ENCODE measurements at places on chromosomes 2 and 18. TPM values are rescaled to one million over a fixed set of nuclear protein-coding genes. Genes with fewer than 3 reads are reported as not detected.

DNA sequence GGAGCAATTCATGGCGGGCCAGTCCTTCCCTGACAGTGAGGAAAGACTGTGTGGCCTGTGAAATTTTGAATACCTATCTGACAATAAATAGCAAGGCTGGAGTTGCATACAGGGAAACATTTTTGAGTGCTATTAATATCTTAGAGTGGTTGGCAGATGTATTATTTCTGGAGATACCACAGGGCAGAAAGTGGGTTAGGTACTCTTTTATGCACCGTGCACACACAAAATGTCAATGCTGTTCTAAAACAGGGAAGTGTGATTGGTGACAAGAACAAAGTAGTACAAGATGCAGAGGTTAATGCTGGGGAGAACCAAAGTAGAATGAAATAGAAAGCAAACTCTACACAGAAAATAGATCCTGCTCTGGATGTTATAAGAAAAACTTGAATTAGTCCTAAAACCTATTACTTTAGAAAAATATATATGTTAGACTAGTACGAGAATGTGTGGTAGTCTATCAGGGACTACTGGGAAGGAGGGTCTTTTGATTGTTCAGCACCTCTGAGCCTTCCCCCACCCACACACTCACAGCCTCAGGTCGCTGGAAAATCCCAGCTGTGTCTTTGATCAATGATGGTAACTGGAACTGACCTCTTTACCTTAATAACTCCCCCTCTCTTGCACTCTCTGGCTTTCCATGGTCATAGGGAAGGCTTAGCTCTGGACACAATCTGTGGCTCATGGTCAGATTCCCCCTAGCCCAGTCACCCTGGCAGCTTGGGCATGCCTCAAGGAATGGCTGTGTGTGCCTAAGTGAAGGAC lies 58.2 kb downstream of the SERPINB8 start:
- no peak overlapping the region for H3K27ac ChIP-seq
- no peak for DNase-seq
- H3K36me3 ChIP-seq: no peaks in the 10 kb centered on the region
- H3K4me3 ChIP-seq: no peak overlapping the region

DNA sequence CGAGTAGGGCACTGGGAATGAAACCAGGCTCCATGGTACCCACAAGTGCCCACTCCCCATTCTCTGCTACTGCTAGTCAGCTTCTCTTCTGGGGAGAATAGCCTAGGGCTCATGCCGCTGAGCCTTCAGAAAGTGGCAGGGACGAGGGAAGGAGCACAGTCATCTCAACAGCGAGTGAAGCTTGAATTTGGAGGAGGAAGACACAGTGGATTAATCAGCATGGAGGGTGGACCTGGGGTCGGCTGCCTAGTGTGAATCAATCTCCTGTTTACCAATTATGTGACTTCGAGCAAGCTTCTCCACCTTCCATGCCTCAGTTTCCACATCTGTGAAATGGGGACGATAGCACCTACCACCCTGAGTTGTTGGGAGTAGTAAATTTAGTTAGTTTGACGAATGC lies 157.0 kb downstream of the SEPTIN10 start:
- H3K4me1 ChIP-seq: no peaks in the 10 kb centered on the region
- H3K27ac ChIP-seq: no peak overlapping the region
- H3K36me3 ChIP-seq: no peaks in the 10 kb centered on the region
- H3K4me3 ChIP-seq: no peak overlapping the region

DNA sequence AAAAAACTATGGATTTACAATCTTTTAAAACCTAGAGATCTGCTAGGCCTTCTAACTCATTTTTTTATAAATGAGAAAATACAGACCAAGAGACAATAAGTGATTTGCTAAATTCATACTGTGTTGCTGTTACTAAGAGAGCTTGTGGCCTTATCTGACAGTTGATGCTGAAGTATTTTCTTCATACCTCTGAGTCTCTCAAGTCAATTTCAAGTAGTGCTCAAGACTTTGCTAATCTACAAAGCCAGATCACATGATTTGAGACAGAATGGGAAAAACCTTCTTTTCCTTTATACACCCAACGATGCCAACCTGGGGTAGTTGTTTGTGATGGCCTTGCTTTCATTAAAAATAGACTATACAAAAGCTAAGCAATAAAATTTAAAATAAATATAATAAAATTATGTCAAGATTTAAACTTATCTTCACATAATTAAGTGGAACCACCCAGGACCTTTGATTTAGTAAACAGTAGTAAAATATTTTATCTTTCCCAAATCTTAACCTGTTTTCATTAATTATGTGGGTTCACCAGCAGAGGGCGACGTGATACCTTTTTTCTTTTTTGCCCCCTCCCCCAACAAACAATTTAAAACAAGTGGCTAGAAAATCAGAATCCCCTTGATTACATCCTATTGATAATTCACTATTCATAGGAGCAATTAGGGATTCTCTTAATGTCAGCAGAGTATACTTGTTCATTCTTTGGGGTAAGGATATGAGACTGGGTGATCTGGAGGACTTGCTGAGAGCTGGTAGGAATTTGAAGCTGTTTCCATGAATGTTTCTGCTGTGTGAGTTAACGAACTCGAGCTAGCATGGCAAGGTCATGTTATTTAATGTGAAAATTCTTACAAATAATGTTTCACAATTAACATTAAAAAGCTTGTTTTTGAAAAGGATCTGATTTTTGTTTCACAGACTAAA lies 49.6 kb upstream of the SLC5A7 start:
- no peak overlapping the region for H3K4me3 ChIP-seq
- H3K27ac ChIP-seq: no peak overlapping the region
- no peaks in the 10 kb centered on the region for H3K36me3 ChIP-seq
- H3K4me1 ChIP-seq: peaks cover 11% of the 10 kb centered on the region
- no peaks in the 10 kb centered on the region for H3K27me3 ChIP-seq
- DNase-seq: peak; percentile 27

DNA sequence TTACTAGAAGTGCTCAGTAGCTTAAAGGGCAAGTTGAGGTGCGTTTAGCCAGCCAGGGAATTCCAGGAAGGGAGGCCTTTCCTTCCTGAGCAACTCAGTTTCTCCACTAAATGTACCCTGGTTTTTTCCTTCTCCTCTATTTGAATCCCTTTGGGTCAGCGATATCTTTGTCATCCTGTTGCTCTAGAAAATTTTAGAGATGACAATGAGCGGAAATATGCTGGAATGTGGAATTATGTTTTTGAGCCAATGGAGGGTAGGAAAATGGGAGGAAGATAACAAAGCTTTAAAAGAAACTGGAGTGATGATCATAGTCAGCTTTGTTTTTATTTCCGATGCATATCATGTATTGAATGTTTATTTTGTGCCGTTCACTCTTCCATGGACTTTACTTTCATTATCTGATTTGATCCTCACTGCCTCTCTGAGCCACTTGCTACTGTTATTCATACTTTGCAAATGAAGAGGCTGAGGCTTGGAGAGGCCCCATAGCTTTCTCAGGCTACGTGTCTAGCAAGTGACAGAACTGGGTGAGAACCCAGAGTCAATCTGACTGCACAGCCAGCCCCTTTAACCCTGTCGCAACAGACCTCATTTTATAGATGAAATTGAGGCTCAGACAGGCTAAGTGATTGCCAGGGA lies 67.3 kb downstream of the NTSR2 start:
- H3K27ac ChIP-seq: no peak overlapping the region
- H3K4me1 ChIP-seq: peaks cover 5% of the 10 kb centered on the region
- H3K27me3 ChIP-seq: no peaks in the 10 kb centered on the region
- H3K36me3 ChIP-seq: no peaks in the 10 kb centered on the region

GRCh38 chr18:51235009-51235789 lies 37.7 kb upstream of the MEX3C start:
- H3K4me3 ChIP-seq: no peak overlapping the region
- no peak overlapping the region for H3K27ac ChIP-seq
- DNase-seq: peak; percentile 16
- H3K36me3 ChIP-seq: no peaks in the 10 kb centered on the region
- H3K4me1 ChIP-seq: peaks cover 10% of the 10 kb centered on the region

GRCh38 chr18:56627991-56628390 lies 10.4 kb downstream of the TXNL1 start:
- H3K4me1 ChIP-seq: peaks cover 23% of the 10 kb centered on the region
- DNase-seq: no peak
- H3K27me3 ChIP-seq: no peaks in the 10 kb centered on the region
- H3K36me3 ChIP-seq: peaks cover 4% of the 10 kb centered on the region

DNA sequence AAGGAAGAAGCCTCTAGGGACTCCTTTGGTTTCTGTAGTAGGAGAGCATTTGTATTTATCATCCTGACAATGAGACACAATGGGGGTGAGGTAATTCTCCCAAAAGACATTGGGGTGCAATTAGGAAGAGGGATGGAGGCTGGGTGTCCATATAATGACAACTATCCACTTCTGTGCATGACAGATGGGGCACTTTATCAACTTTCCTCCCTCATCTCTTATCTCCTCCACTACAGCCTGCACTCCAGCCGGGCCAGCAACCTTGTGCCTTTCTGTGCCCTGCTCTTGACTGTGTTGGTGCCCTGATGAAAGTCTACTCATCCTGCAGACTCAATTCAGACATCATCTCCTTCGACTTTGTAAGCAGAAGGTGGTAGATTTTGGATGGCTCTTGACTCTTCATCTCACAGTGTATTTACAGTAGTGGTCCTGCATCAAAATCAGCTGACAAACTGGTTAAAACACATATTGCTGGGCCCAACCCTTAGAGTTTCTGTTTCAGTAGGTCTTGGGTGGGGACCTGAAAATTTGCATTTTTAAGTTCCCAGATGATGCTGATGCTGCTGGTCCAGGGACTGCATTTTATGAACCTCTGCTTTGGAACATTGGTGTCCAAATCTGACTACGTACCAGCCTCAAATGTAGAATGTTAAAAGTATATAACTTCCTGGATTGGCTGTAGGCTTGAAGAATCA lies 40.8 kb upstream of the CFAP36 start:
- H3K27ac ChIP-seq: no peak overlapping the region
- H3K4me1 ChIP-seq: no peaks in the 10 kb centered on the region
- no peaks in the 10 kb centered on the region for H3K27me3 ChIP-seq
- no peaks in the 10 kb centered on the region for H3K36me3 ChIP-seq
- DNase-seq: no peak

GRCh38 chr2:133992454-133992853 lies 261.4 kb upstream of the MGAT5 start:
- no peaks in the 10 kb centered on the region for H3K4me1 ChIP-seq
- H3K36me3 ChIP-seq: no peaks in the 10 kb centered on the region
- H3K27ac ChIP-seq: no peak overlapping the region

DNA sequence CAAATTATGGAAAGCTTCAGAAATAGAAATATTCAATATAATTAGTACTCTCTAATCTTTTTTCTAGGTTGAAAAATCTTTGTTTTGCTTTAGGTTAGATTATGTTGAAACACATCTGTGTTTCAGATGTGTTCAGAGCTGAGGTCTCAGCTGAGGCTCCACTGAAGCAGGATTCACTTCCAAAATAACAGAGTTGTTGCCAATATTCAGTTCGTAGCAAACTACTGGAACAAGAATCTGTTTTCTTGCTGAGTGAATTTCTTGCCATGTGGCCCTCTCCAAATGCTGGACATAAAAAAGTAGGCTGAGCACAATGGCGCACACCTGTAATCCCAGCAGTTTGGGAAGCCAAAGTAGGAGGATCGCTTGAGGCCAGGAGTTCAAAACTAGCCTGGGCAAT lies 8.7 kb downstream of the PHOSPHO2 start:
- H3K4me3 ChIP-seq: no peak overlapping the region
- H3K27ac ChIP-seq: no peak overlapping the region
- H3K27me3 ChIP-seq: no peaks in the 10 kb centered on the region
- DNase-seq: no peak

- H3K36me3 ChIP-seq: no peaks in the 10 kb centered on the region
- H3K27ac ChIP-seq: peak within 1 kb of the TSS; percentile 80
- H3K4me1 ChIP-seq: peaks cover 6% of the 10 kb centered on the region
- peak; percentile 86 for DNase-seq
- no peaks in the 10 kb centered on the region for H3K27me3 ChIP-seq
Measured at GRCh38 chr2:69893684-69894551, at the start of gene SNRNP27. SNRNP27 (plus strand) TSS chr2:69893956; CDS start chr2:69893985, 29 bp downstream.

DNA sequence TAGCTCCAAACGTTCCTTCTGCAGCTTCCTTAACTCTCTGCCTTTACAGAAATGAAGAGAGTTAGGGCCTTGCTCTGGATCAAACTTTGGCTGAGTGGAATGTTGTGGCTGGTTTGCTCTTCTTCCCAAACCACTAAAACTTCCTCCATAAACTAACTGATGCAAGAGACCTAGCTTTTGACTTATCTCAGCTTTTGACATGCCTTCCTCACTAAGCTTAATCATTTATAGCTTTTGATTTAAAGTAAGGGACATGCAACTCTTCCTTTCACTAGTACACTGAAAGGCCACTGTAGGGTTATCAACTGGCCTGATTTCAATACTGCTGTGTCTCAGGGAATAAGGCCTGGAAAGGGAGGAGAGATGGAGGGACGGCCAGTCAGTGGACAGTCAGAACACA lies 8.3 kb downstream of the PXDN start:
- no peak overlapping the region for H3K4me3 ChIP-seq
- no peak for DNase-seq
- no peaks in the 10 kb centered on the region for H3K27me3 ChIP-seq
- H3K27ac ChIP-seq: peak overlapping the region; percentile 17
- peaks cover 27% of the 10 kb centered on the region for H3K4me1 ChIP-seq

DNA sequence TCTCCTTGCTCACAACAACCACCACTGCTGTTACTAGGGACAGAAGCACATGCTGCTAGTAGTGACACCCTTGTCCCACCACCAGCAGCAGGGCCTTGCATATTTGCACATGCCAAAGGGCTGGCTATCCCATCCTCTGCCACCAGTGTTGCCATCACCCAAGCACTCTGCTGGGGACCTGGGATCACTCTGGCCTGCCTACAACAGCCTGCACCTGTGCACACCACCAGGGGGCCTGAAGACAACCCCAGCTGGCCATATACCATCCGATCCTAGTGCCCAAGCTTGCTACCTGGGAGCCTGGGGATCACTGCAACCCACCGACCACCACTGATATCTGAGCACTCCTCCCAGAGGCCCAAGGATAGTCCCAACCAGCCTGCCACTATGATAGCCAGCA lies 99.9 kb upstream of the FANCL start:
- H3K4me3 ChIP-seq: no peak overlapping the region
- no peaks in the 10 kb centered on the region for H3K27me3 ChIP-seq
- H3K4me1 ChIP-seq: no peaks in the 10 kb centered on the region
- no peak for DNase-seq

GRCh38 chr2:100417711-100418124 lies 250 bp upstream of the CHST10 start:
- H3K36me3 ChIP-seq: no peaks in the 10 kb centered on the region
- peak overlapping the region; percentile 96 for H3K4me3 ChIP-seq
- no peak for DNase-seq
- H3K27me3 ChIP-seq: no peaks in the 10 kb centered on the region

GRCh38 chr18:10131460-10132395 lies 217.9 kb downstream of the VAPA start:
- H3K4me1 ChIP-seq: peaks cover 12% of the 10 kb centered on the region
- H3K36me3 ChIP-seq: no peaks in the 10 kb centered on the region
- DNase-seq: peak; percentile 65
- H3K27me3 ChIP-seq: no peaks in the 10 kb centered on the region

RNF144A gene
- 10.1 TPM for total RNA-seq

STON1 gene
- total RNA-seq: 21.6 TPM

ALKAL2 gene
- total RNA-seq: 2.9 TPM

CTAGE1 gene
- 0.47 TPM for total RNA-seq

RGPD3 gene
- total RNA-seq: 0.27 TPM

All from hepatocyte (in vitro differentiated cells).